ENCODE measurements at places on chromosomes 3 and 15. TPM values are rescaled to one million over a fixed set of nuclear protein-coding genes. Genes with fewer than 3 reads are reported as not detected.

ZIC1 gene
- total RNA-seq = not detected

C3orf20 gene
- total RNA-seq = not detected

MUC4 gene
- not detected for total RNA-seq

GMNC gene
- not detected for total RNA-seq

OR5H1 gene
- not detected for total RNA-seq

HRG gene
- not detected for total RNA-seq

GOLGA8R gene
- 0.26 TPM for total RNA-seq

KNL1 gene
- total RNA-seq = 14.2 TPM

KCNMB3 gene
- 2.1 TPM for total RNA-seq

KCNMB2 gene
- total RNA-seq = not detected

USF3 gene
- total RNA-seq = 5.7 TPM

DCP1A gene
- 12.3 TPM for total RNA-seq

CCDC39 gene
- total RNA-seq = under 0.01 TPM

CHP1 gene
- total RNA-seq = 67.0 TPM

CTXN2 gene
- total RNA-seq = not detected

EPHB1 gene
- 3.8 TPM for total RNA-seq

PPP1R14D gene
- total RNA-seq = not detected

GABRR3 gene
- not detected for total RNA-seq
